ENCODE measurements at places on chromosomes 5 and 9.

GRCh38 chr9:116080561-116080960 lies 73.0 kb upstream of the PAPPA start:
- DNase-seq, result no peak

DNA sequence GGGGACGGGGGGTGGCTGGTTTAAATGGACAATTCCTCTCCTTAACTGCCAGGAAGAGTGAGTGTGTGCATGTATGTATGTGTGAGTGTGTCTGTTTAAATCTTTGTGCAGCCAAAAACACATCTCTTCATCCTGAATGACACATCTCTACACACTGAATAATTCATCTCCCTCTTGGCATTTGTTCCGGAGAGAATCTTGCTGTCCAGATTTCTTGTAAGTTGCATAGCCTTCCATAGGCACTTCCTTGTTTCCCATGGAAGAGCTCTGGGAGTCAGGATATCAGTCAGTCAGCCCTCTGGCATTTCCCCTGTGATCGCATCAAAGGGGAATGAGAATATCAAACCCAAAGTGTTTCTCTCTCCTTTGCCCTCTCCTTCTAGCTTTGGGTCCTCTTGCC lies 74.7 kb downstream of the WWC1 start:
- peak; percentile 65 for DNase-seq

GRCh38 chr5:41151564-41151963 lies 61.8 kb downstream of the C6 start:
- no peak for DNase-seq

DNA sequence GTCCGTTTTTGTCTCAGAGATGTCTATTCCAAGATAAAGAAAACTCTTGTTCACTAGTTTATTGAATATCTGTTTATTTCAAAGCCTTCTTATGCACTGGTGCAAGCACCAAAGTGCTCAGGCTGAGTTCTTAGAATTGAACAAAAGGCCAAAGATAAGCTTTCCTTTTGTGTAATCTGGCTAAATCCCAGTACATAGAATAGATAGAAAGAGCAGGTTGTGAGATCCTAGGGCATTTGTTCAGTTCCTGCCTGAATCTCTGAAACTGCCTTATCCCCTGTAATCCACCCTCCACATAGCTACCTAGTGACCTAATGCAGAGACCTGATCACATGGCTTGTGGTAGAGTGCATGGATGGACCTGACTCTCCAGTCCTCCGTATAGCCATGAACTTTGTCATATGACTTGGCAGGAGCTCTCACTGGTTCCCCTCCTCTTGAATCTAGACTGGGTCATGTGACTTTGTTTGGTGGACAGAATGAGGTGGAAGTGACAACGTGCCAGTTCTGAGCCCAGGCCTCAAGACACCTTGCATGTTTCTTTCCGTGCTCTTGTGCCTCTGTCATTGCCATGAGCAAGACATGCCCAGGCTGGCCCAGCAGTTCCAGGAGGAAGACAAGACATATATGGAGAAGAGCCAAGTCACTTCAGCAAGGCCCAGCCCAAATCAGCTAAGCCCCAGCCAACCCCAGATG lies 139.3 kb upstream of the SHB start:
- DNase-seq, result no peak

GRCh38 chr5:143757116-143757515 lies 54.8 kb upstream of the HMHB1 start:
- DNase-seq, result no peak

DNA sequence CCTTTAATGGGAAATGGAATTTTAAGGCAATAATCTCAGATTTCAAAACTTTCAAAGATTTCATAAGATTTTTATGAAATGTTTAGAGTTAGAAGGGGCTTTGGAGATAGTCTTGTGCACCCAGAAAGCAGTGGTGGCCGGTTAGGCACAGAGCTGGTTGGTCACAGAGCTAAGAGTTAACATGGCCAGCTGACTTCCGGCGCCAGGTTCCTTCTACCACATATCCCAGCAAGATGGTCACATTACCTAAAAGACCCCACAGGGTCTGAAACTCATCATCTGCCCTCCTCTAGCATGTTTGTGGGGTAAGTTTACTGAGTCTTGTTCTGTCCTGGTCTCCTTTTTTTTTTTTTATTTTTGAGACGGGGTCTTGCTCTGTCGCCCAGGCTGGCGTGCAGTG lies 19.3 kb downstream of the QRFP start:
- DNase-seq, result no peak

DNA sequence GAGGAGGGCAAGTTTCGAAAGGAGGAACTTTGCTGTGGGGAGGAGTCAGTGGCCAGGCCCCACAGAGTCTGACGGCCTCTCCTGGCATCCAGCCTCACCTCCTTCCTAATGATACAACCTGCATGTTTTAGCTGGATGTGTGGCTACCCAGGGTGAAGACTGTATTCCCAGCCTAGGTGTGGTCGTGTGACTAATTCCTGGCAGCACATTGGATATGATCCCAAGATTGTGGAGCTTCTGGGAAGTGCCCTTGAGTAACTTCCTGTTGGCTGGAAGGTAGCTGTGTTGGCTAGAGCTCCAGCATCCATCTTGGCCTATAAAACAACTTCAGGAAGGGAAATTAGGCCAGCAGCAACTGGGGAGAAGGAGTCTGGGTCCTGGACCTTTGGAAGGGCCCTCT lies 19.0 kb upstream of the LPCAT1 start:
- peak; percentile 42 for DNase-seq

DNA sequence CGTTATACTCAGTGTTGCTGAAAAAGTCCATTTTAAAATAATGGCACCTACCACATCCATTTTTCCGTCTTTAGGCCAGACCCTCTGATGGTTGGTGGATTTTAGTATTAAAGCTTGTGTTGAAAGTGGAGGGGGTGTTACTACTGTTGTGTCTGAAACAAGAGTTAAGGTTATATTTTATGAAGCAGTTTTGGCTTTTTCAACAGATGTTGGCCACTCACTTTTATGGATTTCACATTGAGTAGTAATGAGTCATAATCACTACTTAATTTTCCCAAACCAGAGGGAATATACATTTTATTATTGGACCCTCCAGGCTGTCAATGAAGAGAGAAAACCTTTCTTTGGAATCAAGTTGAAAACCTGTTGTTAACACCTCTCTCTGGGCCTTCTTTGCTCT lies 88.0 kb downstream of the TRIO start:
- peak; percentile 14 for DNase-seq

- no peak for DNase-seq
These were observed 118.6 kb downstream of the HOMER1 start for GRCh38 chr5:79395296-79395695.

- DNase-seq, result no peak
These were observed 113.2 kb downstream of the TLE4 start for GRCh38 chr9:79684711-79685575.

DNA sequence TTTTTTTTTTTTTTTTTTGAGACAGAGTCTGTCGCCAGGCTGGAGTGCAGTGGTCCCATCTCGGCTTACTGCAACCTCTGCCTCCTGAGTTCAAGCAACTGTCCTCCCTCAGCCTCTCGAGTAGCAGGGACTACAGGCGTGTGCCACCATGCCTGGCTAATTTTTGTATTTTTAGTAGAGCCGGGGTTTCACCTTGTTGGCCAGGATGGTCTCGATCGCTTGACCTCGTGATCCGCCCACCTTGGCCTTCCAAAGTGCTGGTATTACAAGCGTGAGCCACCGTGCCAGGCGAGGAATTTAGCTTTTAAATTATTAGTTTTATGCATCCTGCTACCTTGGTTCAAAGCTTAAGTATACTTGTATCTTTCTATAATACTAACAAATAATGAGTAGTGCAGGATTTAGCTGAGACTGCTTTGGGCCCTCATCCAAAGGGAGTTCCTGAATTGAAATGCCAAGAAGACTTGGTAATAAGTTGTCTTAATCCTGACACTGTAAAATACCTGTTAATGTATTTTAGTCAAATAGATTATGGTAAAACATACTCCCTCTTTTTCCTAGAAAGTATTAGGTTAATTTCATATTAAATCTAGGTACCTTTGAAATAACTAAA lies 5.0 kb downstream of the CDC42SE2 start:
- no peak for DNase-seq

GRCh38 chr5:84274585-84275468 lies 109.9 kb downstream of the EDIL3 start:
- no peak for DNase-seq

- peak; percentile 32 for DNase-seq
These were observed 857 bp downstream of the ADAM19 start for GRCh38 chr5:157574456-157575380.

DNA sequence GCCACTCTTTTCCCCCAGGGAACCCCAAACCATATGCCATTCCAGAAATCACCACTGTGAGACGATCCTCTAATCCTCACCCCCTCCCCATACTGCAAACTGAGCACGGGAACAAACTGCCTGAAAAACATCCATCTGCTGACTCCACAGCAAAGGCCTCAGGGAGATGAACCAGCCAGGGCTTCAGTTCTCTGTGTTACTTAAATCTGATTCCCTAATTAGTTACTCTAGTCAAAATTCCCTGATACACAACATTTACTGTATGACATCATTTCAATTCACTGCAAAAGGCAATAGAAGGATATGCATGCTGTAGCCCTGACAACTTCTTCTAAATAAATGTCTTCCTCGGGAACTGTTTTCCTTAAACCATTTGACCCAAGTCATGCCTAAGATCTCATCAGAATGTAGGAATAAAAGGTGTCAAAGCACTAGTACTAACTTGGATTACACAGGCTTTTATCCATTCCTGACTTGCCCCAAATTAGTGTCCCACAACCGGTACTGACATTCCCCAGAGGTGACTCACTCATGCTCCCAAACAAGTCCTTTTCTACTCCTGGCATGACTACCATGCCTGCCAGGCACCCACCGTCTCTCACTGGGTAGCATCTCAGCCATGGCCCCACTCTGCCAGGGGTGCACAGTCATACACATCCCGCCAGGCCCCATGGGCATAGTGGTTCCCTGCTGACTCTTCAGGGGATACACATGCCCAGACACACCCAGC lies 35.0 kb downstream of the MTX3 start:
- peak; percentile 32 for DNase-seq

GRCh38 chr9:27282269-27282668 lies 14.7 kb downstream of the EQTN start:
- no peak for DNase-seq

- DNase-seq, result no peak
These were observed 2144.3 kb upstream of the C9orf72 start for GRCh38 chr9:29717631-29718030.

DNA sequence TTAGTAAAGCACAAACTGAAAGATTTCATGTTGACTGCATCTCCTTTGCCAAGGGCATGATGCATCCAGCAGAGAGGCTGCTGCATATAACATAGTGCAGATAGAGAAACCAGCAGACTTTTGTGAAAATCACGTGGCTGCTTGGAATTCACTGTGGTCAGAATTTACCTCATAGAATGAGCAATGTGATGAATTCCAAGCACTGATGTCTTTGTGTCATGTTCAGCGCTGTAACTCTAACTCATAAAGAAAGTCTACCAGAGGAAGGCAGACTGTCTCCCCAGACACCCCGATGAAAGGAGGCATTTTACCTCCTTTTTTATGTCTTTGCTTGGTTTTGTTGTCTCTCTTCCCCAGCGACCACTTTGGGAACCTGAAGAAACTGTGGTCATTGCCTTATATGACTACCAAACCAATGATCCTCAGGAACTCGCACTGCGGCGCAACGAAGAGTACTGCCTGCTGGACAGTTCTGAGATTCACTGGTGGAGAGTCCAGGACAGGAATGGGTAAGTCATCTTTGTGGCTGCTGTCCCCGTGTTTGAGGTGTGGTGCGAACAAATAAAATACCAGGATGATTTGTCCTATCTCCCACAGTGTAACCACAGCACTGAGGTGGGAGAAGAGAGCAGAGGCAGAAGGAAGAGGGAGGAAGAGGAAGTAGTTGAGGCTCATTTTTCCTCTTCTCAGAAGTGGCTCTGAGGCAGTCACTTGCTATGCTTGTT lies 42.0 kb downstream of the ITK start:
- peak; percentile 53 for DNase-seq

GRCh38 chr5:36073595-36074216 lies 7.0 kb upstream of the UGT3A2 start:
- DNase-seq, result no peak

DNA sequence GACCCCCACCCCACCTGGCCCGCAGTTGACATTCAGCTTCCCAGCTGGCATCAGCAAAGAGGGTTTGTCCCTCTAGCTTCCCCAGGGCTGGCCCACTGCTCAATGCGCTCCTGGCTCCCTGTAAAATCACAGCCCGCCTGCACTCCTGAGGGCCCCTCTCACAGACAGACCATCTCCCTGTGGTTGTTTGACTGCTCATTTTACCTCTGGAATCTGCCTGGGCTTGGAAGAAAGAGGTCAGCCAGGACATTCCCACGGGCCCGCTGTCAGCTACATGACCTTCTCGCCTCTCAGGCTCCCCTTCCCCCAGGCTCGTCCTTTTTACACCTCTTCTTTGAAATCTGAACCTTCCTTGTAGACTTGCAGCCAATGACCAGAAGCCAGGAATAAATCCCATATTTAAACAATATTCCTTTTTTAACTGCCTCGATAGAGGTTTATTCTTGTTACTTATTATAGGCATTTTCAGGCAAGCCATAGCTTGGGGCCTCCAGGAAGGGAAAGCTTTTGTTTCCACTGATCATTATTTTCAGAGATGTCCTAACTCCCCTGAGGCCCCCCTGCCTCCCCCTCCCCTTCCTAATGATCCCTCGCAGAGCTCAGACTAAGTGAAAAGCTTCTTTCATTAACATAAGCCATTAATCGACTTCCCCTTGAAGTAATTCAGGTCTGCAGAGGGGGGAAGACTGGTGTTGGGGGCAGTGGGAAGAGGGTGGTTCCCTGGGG lies 76.3 kb upstream of the IQGAP2 start:
- no peak for DNase-seq

GRCh38 chr5:43215073-43215631 lies 23.1 kb downstream of the NIM1K start:
- DNase-seq, result no peak

GRCh38 chr5:110790673-110791072 lies 51.9 kb downstream of the SLC25A46 start:
- peak; percentile 1 for DNase-seq

- DNase-seq, result no peak
These were observed 766.2 kb downstream of the PTPRD start for GRCh38 chr9:9846557-9846956.

DNA sequence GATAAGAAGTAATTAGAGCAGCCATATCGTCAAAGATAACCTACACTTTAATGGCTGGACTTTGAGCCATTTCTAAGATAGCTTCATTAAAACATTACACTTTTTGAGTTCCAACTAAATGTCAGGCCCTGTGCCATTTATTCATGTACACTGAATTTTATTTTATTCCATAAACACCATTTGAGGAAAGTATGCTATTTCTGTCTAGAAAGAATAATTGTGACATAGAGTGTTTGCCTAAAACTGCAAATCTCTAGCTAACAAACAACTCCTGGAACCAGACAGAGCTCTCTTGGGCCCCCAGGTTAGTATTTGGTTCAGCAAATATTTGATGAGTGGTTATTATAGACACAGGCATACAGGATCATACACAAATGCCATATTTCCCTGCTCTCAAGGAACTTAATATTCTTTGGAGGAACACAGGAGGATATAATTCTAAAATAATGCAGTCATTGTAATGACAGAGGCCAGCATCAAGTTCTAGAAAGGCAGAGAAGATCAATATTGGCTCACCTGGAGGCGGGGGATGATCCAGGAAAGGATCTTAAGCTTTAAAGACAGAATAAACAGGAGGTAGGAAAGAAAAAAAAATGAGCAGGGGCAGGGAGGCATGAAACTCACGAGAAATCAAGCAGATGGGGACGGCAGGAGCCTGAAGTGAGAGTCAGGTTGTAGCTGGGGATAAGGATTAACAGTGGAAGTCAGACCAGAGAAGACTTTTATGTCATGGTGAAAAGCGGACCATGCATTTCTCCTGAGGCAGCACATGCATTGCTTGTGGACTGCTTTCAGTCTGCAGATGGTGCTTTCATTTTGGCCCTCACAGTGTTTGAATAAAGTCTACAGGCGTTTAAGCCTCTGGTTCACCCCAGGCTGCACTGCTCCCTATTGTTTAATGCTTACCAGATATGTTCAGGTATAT lies 127.7 kb downstream of the GCNT1 start:
- DNase-seq, result no peak

Measured in GM04504 (cell line).